ENCODE measurements at places on chromosomes 5 and 9.
A peak's percentile ranks its signal among the peaks of the same experiment; 100 is the strongest.

DNA sequence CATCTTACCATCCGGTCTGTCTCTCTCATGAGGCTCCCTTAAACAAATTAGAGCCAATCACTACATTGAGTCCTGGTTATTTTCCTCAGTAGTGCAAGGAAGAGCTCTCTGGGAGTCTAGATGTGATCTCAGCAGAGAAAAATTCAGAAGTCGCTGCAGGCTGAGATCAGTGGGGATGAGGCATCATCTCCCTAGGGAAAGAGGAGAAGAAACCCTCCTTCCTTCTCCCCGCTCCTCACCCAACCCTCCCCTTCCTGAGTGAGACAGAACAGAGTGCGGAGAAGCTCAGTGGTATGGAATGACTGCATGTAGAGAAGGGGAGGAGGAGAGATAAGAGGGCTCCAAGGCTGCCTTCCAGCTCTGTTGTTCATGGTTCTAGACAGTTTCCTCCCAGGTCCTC lies 80.5 kb downstream of the PAPPA start:
- DNase-seq, result peak; percentile 89

GRCh38 chr5:77224672-77225355 lies 14.3 kb downstream of the PDE8B start:
- peak; percentile 35 for DNase-seq

DNA sequence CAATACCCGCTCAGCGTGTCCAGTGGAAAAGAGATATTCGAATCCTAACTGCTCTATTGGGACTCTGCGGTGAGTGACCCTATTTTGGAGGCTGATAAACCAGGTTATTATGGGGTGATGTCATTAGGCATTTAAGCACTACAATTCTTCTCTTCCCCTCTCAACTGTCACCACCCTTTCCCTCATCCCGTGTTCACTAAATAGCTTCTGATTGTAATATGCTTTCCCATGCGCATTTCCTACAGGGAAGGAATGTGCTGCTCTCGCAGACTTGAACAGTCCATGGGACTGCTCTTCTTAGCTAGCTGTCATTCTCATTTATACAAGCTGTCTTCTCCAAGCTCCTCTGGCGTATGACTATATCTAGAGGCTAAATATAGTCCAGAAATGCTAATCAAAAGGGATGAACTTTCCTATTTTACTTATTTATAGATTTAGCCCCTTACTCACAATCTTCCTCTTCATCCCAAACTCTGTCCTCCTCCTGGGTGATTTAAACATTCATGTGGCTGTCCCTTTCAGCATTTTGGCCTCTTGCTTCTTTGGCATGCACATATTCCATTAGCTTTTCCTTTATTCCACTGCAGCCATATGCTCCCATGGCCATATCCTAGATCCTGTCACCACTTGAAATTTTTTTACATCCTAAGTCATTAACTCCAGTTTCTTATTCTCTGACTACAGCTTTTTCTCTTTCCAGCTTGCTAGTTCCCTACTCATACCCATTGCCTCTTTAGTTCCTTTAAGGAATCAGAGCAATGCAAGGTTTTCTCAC lies 39.6 kb upstream of the CSNK1G3 start:
- no peak for DNase-seq

DNA sequence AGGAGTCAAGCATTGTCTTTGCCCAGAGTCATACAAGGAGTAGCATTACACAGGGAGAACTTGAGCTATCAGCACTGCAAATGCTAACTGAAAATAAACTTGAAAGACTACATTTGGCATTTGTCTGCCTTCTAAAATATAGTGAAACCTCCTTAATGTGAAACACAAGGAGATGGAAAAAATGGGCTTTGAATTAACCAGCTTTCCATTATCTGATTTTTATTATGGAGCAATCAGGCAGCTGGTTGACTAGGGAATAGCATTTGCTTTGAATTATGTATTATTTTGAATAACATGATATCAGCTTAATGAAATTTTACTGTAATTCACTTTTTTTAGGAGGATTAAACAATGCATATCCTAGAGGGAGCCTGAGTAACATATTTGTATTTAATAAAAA lies 130.8 kb downstream of the GDNF start:
- no peak for DNase-seq

GRCh38 chr9:133009906-133010582 lies 20.8 kb upstream of the GTF3C5 start:
- DNase-seq, result no peak

- DNase-seq, result no peak
These were observed 136.7 kb downstream of the FGF10 start for GRCh38 chr5:44252545-44252944.

DNA sequence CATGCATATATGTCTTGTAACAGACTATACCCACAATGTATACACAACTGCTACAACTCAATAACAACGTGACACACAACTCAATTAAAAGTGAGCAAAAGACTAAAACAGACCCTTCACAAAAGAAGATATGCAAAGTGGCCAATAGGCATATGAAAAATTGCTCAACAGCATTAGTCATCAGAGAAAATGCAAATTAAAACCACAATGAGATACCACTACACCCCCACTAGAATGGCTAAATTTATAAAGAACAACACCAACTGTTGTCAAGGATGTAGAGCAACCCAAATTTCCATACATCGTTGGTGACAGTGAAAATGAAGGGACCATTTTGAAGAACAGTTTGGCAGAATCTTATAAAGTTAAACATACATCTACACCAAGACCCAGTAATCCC lies 38.9 kb downstream of the GABRB2 start:
- DNase-seq, result no peak

DNA sequence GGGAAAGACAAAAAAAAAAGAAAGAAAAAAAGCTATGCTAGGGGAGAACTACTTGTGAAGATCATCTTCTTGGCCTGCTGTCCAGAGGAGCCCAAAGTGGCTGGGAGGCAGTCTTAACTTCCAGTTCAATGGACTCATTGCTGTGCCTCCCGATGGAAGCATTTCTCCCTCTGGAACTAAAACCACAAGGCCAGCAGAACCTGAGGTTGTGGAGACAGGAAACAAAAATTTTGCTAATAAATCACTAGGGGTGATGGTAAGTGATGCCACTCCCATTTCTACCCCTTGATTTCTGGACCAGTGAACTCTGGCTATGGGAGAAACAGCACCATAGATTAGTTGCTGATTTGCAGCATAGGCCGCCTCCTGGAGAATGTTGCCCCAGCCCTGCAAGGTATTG lies 123.4 kb upstream of the NFIL3 start:
- peak; percentile 66 for DNase-seq

GRCh38 chr9:108724652-108725051 lies 131.1 kb downstream of the ACTL7B start:
- DNase-seq, result no peak

- DNase-seq, result no peak
These were observed 139.3 kb upstream of the ALDH1B1 start for GRCh38 chr9:38253200-38253599.

DNA sequence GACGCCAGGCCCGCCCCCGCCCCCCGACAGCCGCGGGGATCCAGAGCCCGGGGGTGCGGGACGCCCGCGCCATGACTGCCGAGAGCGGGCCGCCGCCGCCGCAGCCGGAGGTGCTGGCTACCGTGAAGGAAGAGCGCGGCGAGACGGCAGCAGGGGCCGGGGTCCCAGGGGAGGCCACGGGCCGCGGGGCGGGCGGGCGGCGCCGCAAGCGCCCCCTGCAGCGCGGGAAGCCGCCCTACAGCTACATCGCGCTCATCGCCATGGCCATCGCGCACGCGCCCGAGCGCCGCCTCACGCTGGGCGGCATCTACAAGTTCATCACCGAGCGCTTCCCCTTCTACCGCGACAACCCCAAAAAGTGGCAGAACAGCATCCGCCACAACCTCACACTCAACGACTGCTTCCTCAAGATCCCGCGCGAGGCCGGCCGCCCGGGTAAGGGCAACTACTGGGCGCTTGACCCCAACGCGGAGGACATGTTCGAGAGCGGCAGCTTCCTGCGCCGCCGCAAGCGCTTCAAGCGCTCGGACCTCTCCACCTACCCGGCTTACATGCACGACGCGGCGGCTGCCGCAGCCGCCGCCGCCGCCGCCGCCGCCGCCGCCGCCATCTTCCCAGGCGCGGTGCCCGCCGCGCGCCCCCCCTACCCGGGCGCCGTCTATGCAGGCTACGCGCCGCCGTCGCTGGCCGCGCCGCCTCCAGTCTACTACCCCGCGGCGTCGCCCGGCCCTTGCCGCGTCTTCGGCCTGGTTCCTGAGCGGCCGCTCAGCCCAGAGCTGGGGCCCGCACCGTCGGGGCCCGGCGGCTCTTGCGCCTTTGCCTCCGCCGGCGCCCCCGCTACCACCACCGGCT lies 1.0 kb downstream of the FOXE1 start:
- DNase-seq, result no peak

- DNase-seq, result no peak
These were observed 125.3 kb downstream of the PHF2 start for GRCh38 chr9:93701494-93702218.
